ENCODE measurements at places on chromosomes 2 and 18. TPM values are rescaled to one million over a fixed set of nuclear protein-coding genes. Genes with fewer than 3 reads are reported as not detected.

CD226 gene
- 0.04 TPM for total RNA-seq

- DNase-seq, result no peak
- H3K4me3 ChIP-seq, result no peak overlapping the region
- no peaks in the 10 kb centered on the region for H3K4me1 ChIP-seq
- peaks cover 3% of the 10 kb centered on the region for H3K36me3 ChIP-seq
Measured at GRCh38 chr2:169366066-169366465, 3.7 kb upstream of the LRP2 start.

DNA sequence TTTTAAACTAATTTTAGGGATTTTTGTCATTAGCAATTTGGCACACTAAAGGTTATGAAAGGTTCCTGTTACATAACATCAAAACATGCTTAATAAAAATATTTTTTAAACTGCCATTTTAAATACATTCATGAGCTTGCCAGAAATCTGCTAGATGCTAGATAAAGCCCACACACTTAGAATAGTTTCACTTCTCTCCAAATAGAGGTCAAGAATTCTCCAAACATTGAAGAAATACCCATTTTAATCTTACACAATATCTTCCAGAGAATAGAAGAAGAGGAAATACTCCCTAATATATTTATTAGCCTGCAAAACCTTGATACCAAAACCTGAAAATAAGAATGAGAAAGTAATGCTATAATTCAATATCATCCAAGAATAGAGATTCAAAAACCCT lies 247.5 kb downstream of the PTH2R start:
- DNase-seq, result no peak
- H3K4me1 ChIP-seq, result no peaks in the 10 kb centered on the region
- H3K27me3 ChIP-seq, result no peaks in the 10 kb centered on the region
- no peak overlapping the region for H3K27ac ChIP-seq

MAP2 gene
- total RNA-seq, result 0.87 TPM

- no peaks in the 10 kb centered on the region for H3K36me3 ChIP-seq
- no peak overlapping the region for H3K4me3 ChIP-seq
- DNase-seq, result no peak
- no peaks in the 10 kb centered on the region for H3K27me3 ChIP-seq
- H3K4me1 ChIP-seq, result no peaks in the 10 kb centered on the region
Measured at GRCh38 chr18:45562567-45563479, 52.5 kb upstream of the SLC14A2 start.

DNA sequence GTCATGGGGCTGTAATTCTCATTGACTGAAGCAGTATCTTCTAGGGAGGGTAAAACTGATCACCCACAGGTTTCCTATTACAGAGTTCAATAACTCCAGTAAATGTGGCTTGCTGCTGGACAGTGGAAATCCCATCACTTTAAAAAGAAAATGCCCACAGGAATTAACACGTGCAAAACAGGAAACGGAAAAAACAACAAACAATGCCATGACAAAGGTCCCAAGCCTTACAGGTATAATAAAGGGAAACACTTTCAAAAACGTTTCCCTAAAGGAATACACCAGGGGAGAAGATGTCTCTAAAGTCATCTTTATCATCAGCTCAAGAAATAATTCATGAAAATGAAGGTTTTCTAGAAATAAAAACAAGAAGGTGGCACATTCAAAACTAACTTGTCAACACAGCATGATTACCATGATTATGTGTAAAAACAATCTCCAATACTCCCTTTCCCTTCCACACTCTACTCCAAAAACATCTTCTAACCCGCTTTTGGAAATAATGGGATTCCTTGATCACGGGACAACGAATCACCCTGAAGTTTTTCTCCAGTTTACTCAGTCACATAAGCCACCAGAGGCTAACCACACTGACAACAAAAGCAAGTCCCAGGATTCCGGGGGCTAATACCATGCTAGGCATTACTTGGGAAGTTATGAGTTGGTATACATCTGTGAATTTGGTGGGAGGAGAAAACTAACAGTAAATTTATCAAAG lies 167.9 kb downstream of the TCF4 start:
- H3K27ac ChIP-seq, result peak overlapping the region; percentile 96
- H3K36me3 ChIP-seq, result no peaks in the 10 kb centered on the region
- H3K4me3 ChIP-seq, result peak overlapping the region; percentile 7
- DNase-seq, result no peak
- H3K27me3 ChIP-seq, result no peaks in the 10 kb centered on the region

ACTG2 gene
- total RNA-seq, result 1.4 TPM

DNA sequence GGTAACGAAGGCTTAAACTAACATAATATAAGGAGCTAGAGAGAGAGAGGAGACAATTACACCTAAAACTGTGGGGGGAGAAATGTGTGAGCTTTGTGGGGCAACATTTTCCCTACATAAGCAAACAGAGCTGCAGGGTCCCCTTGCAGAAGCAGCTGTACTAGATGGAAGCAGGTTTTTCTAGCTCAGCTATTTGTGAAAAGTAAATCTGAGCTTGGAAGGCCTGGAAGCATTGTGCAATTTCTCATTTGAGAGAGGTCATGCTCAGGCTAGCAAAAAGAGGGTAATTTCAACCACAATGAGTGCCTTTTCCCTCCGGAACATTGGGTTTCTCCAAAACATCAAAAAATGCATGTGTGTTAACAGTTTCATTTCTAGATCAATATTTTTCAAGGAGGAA lies 130.0 kb downstream of the ARL4C start:
- no peaks in the 10 kb centered on the region for H3K27me3 ChIP-seq
- no peak overlapping the region for H3K4me3 ChIP-seq
- H3K4me1 ChIP-seq, result peaks cover 3% of the 10 kb centered on the region
- no peak overlapping the region for H3K27ac ChIP-seq
- no peaks in the 10 kb centered on the region for H3K36me3 ChIP-seq

DNA sequence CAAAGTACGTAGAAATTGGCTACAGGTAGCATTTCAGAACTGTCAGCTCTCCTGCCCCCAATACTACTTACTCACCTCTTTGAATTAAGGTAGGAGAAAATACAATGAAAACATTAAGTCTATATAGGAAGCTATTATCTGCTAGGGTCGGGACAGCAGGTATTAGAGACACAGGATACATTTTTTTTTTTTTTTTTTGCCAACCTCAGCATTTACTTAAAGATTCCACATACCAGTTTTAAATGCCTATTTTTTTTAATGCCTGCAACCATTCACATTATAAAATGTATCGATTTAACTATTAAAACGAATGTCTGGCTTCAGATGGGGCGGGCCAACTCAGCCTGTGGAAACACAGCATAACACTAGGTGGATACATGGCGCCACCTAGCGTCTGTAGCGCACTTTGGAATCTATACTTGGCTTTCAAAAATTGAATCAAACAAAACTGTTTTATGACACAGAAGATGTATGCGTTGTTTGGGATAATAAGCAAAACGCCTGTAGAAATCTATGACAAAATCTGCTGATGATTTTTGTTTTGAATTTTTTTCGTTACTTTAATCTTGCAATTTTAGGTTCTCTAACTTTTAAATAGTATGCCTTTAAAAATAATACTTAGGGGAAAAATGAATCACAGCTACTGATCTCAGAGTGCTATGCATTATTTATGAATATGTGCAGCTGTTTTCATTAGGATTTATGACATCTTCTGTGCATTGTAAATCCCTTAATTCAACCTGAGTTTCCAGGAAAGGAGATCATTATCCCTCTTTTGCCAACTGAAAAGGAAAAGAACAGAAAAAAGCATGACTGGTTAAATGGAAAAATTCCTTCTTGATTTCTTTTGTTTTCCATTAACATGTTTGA lies 261.0 kb downstream of the NYAP2 start:
- no peak overlapping the region for H3K4me3 ChIP-seq
- H3K27ac ChIP-seq, result no peak overlapping the region
- DNase-seq, result peak; percentile 50
- H3K27me3 ChIP-seq, result no peaks in the 10 kb centered on the region
- no peaks in the 10 kb centered on the region for H3K36me3 ChIP-seq

SERPINB11 gene
- not detected for total RNA-seq

DNA sequence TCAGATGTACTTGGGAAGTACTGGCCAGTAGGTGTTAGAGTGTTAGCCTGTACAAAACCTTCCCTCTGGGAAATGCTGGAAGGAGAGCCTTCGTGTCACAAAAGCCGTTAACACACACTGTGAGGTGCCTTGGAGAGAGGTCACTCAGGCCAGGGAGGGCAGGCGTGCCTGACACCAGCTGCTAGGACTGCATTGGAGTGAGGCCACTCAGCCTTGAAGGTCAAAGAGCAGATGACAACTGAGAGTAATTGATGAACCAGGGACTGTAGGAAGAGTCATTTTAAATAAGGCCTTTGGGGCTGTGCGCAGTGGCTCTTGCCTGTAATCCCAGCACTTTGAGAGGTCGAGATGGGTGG lies 45.4 kb downstream of the ASAP2 start:
- no peaks in the 10 kb centered on the region for H3K27me3 ChIP-seq
- H3K36me3 ChIP-seq, result peaks cover 1% of the 10 kb centered on the region
- no peak for DNase-seq
- H3K27ac ChIP-seq, result no peak overlapping the region

MOCOS gene
- 6.0 TPM for total RNA-seq

DNA sequence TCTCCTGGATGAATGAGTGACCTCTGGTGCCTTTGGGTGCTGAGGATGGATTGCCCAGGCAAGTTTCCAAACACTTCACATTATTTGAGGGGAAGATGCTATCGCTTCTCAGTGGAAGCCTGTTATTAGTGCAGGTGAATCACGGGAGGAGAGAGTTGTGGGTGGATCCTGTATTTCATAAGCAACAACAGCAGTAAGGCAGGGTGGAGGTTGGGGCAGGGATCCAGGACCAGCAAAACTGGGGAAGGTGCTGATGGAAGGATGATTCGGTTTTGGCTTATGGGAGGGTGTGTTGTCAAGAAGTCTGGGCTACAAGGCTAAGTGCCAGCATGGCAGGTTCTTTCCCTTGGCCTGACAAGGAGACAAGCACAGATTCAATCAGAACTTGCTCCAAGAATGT lies 37.7 kb upstream of the SETBP1 start:
- no peaks in the 10 kb centered on the region for H3K4me1 ChIP-seq
- H3K27me3 ChIP-seq, result no peaks in the 10 kb centered on the region
- no peak for DNase-seq
- no peak overlapping the region for H3K27ac ChIP-seq
- no peaks in the 10 kb centered on the region for H3K36me3 ChIP-seq

ALPP gene
- 0.20 TPM for total RNA-seq

DNA sequence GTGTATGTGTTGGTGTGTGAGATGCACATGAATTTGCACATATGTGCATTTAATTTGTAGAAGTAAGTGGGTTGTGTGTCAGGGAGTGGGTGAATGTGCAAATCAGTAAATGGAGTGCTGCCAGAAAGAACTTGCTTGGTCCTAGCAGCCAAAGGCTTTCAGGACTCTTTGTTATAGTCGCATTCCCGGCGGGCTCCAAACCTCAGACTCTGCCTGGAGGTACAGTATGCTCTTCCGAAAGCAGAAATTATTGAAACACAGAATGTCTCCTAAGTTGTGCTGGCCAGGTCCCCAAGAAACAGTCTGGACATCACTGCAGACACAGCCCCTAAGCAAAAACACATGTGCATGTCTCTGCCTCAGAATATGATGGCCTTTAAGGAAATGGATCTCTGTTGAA lies 232.4 kb downstream of the INSIG2 start:
- no peaks in the 10 kb centered on the region for H3K27me3 ChIP-seq
- no peak for DNase-seq
- H3K4me1 ChIP-seq, result peaks cover 20% of the 10 kb centered on the region
- H3K36me3 ChIP-seq, result peaks cover 6% of the 10 kb centered on the region
- H3K4me3 ChIP-seq, result no peak overlapping the region

LRRC30 gene
- not detected for total RNA-seq

GRCh38 chr2:216758256-216759155 lies 63.2 kb upstream of the IGFBP5 start:
- DNase-seq, result no peak
- H3K36me3 ChIP-seq, result no peaks in the 10 kb centered on the region
- no peak overlapping the region for H3K4me3 ChIP-seq

DNA sequence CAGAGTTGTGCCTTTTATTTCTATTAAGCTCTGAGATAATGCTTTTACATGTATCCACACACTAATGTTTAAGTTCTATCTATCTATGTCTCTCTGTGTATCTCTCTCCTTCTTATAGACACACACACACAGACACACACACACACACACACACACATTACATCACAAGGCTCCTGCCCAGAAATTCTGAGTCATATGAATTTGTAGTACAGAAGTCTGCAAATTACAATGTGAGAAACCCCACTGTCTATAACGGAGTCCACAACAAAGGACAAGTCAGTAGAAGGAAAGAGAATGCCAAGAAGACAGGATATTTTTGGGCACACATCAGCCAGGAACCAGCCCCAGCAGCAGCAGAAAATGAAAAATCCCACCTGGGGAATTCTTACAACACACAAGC lies 142.4 kb downstream of the EN1 start:
- H3K4me1 ChIP-seq, result peaks cover 2% of the 10 kb centered on the region
- H3K4me3 ChIP-seq, result no peak overlapping the region
- no peaks in the 10 kb centered on the region for H3K27me3 ChIP-seq
- H3K27ac ChIP-seq, result no peak overlapping the region

TOGARAM2 gene
- 0.18 TPM for total RNA-seq

DNA sequence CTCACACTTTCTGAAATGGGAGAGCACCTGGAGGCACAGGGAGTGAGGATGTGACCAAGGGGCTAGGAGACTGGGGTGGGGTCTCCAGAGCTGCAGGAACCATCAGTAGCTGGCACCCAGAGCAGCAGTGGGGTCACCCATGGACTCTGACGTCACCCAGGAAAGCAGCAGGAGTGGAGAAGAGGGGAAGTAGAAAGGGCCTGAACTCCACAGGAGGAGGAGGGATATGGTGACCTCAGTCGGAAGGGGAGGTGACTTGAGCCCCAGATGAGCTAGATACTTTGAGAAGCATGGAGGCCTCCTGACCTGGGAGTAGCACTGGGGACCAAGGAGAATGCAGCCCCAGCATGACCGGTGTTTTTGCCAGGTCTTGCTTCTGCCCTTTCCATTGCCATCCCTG lies 8.8 kb downstream of the NMUR1 start:
- H3K4me1 ChIP-seq, result no peaks in the 10 kb centered on the region
- no peaks in the 10 kb centered on the region for H3K27me3 ChIP-seq
- DNase-seq, result no peak
- H3K36me3 ChIP-seq, result no peaks in the 10 kb centered on the region
- H3K27ac ChIP-seq, result no peak overlapping the region

- H3K36me3 ChIP-seq, result no peaks in the 10 kb centered on the region
- DNase-seq, result no peak
- H3K27me3 ChIP-seq, result no peaks in the 10 kb centered on the region
- H3K4me1 ChIP-seq, result no peaks in the 10 kb centered on the region
- no peak overlapping the region for H3K27ac ChIP-seq
Measured at GRCh38 chr2:158539176-158540005, 82.6 kb downstream of the PKP4 start.

- H3K36me3 ChIP-seq, result peaks cover 9% of the 10 kb centered on the region
- H3K4me1 ChIP-seq, result no peaks in the 10 kb centered on the region
- DNase-seq, result no peak
- H3K4me3 ChIP-seq, result no peak overlapping the region
Measured at GRCh38 chr2:174833737-174834136, 69.5 kb upstream of the CHRNA1 start.

- no peak for DNase-seq
- H3K27ac ChIP-seq, result no peak overlapping the region
- H3K4me3 ChIP-seq, result no peak overlapping the region
- no peaks in the 10 kb centered on the region for H3K27me3 ChIP-seq
Measured at GRCh38 chr18:37042381-37042780, 213.5 kb downstream of the KIAA1328 start.

- H3K27ac ChIP-seq, result no peak overlapping the region
- no peaks in the 10 kb centered on the region for H3K4me1 ChIP-seq
- no peak overlapping the region for H3K4me3 ChIP-seq
Measured at GRCh38 chr2:237911363-237912017, 52.1 kb downstream of the RAMP1 start.

All from H9 (cell line).